Stimulated activated CD8-positive, alpha-beta memory T cell treated with anti-CD3 and anti-CD28 coated beads, Interleukin-15, amount 100 ng/mL, for 1 hour (primary cell): ENCODE measurements at places on chromosomes 3 and 15.

- no peak for DNase-seq
Observed at GRCh38 chr15:31399544-31400171, 73.0 kb downstream of the KLF13 start.

DNA sequence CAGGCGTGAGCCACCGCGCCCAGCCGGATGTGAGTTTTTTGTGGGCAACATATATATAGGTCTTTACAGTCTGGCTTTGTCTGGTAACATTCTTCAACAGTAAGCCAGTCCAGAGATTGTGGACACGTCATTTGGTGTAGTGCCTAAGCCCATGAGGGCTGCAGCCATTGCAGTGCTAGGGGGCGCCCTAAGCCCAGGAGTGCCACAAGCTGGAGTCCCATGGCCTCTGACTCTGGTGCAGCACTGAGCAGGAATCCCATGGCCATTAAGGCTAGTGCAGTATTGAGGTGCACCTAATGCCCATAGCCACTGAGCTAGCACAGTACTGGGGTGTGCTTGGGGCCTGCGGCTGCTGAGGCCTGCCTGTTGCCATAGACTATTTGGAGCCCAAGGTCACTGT, 136.4 kb upstream of the NDN start:
- no peak for DNase-seq

DNA sequence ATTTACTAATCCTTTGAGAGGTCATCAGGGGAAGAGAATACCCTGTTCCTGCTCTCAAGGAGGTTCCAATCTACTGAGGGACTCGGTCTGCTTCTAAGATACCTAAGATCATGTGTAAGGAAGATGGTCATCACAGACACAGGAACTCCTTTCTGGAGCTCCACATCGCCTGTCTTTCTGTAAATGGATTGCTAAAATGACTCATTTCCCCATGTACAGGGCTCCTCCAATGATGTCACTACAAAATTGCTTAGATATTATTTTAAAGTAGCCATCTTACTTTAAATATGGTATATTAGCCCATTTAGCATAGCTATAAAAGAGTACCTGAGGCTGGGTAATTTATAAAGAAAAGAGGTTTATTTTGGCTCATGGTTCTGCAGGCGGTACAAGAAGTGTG, 206.1 kb upstream of the PROK2 start:
- DNase-seq = no peak

DNA sequence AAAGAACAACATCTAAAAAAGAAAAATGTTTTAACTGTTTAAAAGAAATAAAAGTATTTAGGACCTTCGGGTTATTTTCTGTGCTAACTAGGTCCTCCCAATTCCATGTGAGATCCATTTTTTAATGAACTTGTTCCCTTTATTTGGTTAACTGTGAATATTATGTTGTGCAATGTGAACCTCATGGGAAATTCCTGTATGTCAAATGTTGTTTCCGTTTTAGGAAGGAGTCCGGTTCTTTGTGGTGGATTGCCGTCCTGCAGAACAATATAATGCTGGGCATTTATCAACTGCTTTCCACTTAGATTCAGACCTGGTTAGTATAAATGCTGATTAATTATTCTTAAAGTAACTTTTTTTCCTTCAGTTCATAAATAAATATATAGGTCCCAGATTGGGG, 35.5 kb upstream of the NIT2 start:
- DNase-seq = no peak

GRCh38 chr3:170723241-170723640, 137.4 kb upstream of the SLC7A14 start:
- no peak for DNase-seq

DNA sequence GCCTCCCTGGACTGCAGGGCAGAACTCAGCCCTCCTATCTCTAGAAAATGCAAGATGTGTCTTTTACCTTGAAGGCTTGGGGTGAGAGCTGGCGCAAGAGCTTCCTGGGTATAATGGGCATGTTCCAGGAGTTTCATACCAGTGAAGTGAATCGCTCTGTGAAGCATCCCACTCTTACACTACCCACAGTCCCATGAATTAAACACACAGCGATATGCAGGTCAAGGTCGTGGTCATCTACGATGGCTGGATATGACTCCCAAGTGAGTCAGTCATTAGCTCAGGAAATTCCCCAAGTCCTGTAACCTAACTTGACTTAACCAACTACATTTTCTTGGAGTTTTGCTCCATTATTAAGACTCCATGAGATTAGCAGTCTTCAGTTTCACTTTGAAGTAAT, 439.7 kb downstream of the NTRK3 start:
- no peak for DNase-seq

DNA sequence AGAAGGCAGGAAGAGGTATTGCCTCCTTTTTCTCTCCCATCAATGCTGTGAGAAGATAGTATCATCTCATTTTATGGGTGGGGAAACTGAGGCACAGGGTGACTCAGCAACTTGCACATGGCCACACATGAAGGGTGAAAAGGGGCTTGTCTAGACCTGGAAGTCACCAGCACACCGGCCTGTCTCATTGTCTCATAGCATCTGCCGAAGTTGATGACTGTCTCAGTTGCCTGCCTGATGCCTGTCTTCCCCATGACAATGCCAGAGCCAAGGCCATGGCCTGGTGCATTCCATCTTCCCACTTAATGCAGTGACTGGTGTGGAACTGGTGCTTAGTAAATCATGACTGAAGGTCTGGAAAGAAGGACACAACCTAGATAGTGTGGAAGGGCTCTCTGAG, 27.9 kb upstream of the PRR23E start:
- no peak for DNase-seq

- no peak for DNase-seq
Observed at GRCh38 chr3:135784557-135784956, 181.0 kb upstream of the PPP2R3A start.

DNA sequence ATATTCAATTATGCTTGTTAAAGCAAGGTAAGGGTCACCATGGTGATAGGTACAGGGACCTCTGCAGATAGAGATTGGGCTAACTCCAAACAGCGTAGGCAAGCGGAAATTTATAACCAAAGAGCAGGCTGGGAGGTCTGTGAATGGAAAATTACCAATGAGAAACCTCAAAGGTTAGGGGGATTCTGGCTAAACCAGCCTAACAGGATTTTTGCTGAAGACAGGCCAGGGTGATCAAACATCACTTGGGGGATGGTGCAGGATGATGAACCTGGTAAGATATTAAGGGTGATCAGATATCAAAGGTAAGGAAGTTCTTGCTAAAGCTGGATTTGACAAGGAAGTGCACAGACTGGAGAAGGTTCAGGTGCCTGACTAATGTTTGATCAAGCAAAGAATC, 35.3 kb upstream of the SNRPN start:
- DNase-seq = no peak

DNA sequence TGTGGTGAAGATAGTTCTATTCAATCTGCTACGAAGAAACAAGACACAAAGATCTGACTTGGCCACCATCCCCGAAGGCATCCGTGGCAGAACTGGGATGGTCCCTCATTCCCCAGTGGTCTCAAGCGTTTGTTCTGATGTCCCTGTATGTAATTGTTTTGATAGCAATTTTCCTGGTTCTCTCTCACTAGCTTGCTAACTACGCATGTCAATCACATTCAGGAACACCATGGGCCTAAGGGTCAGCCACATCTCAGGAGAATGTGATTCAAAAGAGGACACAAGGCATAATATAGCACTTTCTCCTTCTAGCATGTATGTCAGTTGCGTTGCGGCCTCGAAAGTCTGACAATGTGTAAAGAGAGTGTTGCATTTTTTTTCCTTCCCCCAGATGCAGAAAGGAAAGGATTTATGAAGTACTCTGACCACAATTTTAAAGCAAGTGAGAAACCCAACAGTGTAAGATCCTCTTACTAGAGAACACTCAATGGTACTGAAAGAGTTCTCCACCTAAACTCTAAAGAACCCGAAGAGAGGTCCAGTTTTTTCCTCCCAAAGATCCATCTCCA, 32.0 kb upstream of the TCF12 start:
- DNase-seq = no peak

GRCh38 chr3:14169871-14170270, 8.5 kb downstream of the XPC start:
- no peak for DNase-seq

- DNase-seq = no peak
Observed at GRCh38 chr3:12891391-12891984, 50.1 kb upstream of the RPL32 start.

DNA sequence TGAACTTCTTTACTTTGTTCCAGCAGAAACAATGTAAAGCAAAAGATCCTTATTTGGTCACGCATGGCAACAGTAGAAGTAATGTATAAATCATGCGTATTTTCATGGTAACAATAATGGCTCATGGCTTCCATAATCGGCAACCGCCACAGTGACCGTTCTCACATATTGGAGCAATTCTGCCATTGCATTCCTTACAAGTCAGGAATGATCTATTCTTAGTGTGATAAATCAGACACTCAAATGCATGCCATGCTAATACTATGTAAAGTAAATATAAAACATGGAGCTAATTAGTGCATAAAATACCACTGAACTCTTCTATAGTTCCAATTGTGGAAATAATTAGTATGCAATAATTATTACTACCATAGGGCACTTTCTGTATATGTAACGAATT, 13.5 kb upstream of the CERS3 start:
- no peak for DNase-seq

DNA sequence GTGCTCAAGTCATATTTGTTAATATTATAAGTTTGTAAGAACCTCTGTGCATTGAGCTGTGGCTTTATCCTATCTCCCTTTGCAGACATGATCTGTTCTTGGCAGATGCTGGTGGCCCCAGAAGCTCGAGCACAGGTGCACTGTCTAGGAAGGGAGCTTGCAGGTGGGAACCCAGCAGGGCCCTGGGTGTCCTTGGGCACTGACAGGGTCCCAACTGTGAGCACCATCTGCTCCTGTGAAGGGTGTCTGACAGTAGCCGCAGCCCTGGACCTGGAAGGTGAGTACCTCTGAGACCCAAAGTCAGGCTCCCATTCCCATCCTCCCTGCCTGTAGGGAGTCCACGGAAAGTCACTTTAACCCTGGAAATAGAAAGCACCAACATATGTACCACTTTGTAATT, 2.4 kb upstream of the REC114 start:
- DNase-seq = no peak

- DNase-seq = no peak
Observed at GRCh38 chr3:101156787-101157345, 163.5 kb downstream of the IMPG2 start.

DNA sequence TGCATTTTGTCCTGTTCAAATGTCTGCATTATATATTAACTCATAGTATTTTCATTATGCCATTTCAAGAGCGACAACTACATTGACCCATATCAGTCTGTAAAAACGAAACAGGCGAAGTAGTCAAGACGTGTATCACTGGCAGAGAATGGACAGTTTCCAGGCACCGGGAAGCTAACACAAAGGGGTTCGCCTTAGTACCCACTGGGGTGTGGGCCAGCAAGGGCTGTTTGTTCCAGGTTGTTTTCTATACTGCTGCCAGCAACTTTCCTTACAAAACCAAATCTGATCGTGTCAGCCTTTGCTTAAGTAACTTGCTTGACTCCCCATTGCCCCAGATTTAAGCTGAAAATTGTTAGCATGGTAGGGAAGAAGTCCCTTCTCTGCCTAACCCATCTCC, 87.1 kb downstream of the CGNL1 start:
- DNase-seq = no peak
